SIG-M5 (cell line): ENCODE measurements at places on chromosomes 2 and 18.

- no peak for DNase-seq
These were observed 65.7 kb downstream of the TRABD2A start for GRCh38 chr2:84815146-84815545.

DNA sequence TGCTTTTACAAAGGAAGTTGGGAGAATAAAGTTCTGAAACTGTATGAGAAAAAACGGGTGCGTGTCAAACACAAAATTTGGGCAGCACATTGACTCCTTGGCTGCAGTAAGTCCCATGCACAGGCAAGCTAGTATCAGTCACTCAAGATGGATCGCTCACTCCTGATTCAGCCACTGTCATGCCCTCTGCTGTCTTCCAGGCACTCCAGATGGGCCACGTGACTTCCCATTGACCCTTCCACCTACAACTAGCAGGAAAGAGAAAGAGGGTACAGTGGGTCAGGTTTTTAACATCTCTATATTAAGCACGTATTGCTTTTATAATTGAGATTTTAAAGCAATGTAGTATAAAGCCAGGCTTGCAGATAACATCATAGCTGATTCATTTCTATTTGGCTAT, 8.6 kb downstream of the ARHGEF33 start:
- DNase-seq: no peak

DNA sequence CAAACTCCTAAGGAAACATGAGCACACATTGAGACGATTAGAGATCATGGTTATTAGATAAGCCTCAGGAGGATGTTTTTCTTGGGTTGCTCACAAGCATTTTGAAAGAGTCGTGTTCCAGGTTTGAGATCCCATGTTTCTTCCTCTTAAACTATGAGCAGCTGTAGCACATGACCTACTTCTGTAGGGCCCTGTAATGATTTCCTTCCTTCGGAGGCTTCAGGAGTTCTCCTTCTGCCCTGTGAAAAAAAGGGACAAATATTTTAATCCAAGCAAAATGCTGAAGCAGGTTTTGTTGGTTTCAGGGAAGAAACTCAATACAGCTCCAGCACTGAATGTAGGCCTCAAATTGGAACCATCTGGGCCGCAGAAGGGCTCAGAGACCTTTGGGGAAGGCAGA, 82.6 kb downstream of the POU3F3 start:
- DNase-seq: no peak

GRCh38 chr2:188117706-188118105, 174.0 kb upstream of the GULP1 start:
- DNase-seq: no peak

DNA sequence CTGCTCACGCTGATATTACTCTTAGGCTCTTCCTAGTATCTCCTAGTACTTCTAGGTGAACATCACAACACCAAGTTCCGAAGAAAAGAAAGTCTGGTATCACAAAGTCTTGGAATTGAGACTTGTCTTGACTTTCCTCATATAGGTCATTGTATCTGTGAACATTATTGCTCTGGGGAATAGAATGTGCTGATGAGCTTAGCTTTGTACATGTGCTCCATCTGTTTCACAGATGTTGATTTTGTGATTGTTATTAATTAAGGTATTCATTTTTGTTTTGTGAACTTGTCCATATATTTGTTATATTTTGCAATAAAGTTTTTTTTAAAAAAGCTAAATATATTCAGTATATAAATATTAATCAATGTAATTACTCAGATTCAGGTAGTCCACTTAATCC, 111.7 kb downstream of the BABAM2 start:
- no peak for DNase-seq

- DNase-seq: no peak
These were observed 71.8 kb downstream of the TGOLN2 start for GRCh38 chr2:85255813-85256594.

DNA sequence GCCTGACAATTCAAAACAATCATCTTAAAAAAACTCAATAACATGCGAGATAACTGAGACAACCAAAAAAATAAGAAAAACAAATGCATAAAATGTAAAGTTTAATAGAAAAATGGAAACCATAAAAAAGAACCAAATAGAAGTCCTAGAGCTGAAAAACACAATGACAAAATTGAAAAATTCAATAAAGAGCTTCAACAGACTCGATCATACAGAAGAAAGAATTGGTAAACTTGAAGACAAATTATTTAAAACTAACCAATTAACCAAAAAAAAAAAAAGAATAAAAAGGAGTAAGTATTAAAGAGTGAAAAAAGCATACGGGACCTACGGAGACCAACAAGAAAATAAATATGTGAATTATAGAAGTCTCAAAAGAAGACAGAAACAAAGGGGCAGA, 37.7 kb downstream of the GPC1 start:
- DNase-seq: no peak

- no peak for DNase-seq
These were observed 654.9 kb upstream of the SYT4 start for GRCh38 chr18:43932140-43932539.

DNA sequence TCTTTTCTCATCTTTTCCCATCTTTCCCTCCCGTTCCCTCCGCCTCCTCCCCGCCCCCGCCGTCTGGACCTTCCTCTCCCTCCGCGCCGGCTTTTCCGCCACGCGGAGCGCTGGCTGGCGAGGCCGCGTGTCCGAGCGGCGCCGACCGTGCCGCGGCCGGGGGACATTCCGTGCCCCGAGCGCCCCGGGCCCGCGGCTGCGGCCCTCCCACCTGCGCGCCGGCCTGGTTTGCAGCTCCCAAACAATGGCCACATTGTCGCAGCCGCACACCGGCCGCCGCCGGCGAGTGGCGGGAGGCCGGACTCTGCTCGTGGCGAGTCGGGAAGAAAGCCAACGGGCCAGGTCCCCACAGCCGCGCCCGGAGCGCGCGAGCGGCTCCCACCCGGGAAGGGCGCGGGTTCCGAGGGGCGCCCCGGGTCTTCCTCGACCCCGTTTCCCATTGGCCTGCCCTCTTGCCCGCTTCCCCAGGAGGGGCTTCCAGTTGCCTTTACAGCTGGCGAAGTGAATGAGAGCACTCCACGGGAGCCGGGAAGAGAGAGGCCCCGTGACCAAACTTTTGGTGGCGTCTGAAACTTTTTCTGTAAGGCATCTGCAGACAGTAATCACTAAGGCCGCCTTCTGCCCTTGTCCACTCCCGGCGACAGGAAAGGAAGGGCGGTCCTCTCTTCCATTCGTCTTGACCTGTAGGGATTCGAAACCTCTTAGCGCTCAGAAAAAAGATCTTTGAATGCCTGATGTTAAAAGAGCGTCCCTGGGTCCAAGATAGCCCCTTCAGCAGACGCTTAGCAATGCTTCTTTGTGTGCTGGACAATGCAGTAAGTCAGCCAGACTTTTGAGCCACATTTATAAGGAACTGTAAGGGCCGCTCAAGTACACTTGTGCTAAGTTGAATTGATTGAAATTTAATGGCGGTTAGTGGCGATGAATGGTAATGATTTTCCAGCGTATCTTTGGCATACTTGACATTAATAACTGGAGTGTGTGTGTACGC, 6.2 kb downstream of the GLI2 start:
- DNase-seq: no peak

GRCh38 chr2:166900700-166901099, 12.4 kb downstream of the XIRP2 start:
- DNase-seq: no peak

GRCh38 chr2:150617351-150617978, 130.0 kb upstream of the RND3 start:
- DNase-seq: no peak

GRCh38 chr18:12113999-12114646, 20.5 kb downstream of the ANKRD62 start:
- DNase-seq: no peak

DNA sequence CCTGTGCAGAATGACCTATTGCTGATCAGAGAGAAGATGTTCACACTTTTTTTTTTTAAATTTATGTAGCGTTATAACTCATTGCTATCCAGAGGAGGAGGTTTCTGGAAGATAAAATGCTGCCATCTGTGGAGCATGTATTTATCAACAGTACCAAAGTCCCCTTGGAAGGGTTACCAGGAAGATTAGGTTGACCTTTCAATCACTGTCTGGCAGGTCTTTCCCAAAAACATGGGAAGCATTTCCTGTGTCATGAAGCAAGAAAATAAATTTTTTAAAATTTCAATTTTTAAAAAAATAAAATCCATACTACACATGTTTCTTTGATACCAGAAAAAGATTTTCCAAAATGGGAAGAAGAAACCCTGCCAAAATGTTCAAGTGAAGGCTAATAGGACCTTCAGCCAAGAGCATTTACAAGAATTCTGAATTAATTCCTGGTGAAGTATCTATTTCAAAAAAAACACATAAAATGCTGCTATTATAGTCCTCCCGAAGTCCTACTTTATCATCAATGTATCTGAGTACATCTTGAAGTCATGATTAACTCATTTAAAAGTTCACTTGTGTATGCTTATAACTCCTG, 143.9 kb upstream of the RND3 start:
- DNase-seq: no peak

DNA sequence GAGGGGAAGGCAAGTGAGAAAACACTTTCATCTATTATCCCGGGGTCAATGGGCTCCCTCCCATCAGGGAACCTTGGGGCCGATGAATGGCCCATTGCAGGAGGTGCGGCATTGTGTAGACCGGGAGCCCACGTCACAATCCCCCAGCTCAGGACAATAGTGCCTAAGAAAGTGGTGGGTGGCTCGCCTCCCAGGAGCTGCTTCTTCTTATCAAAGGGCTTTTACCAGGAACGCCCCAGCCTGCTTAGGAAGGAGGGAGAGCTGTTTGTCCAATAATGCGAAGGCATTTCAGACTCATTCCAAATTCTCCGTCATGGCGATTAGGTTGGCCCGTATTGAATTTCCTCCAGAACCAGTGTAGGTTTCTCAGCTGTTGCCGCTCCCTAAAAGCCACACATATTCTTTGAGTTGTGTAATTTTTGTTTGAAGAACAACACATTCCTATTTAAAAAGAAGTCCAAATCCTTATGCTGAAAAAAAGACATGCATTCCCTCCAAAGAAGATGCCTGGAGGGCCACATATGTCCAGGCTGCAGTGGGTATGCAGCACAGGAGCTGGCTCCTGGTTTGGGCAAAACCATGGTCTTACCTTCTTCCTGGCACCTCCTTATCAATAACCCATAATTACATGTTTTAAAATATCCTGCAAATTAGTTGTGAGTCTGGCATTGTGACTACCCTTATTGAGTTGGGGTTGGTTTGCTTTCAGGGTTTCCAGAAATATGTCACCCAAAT, 264.7 kb downstream of the MYCN start:
- no peak for DNase-seq

DNA sequence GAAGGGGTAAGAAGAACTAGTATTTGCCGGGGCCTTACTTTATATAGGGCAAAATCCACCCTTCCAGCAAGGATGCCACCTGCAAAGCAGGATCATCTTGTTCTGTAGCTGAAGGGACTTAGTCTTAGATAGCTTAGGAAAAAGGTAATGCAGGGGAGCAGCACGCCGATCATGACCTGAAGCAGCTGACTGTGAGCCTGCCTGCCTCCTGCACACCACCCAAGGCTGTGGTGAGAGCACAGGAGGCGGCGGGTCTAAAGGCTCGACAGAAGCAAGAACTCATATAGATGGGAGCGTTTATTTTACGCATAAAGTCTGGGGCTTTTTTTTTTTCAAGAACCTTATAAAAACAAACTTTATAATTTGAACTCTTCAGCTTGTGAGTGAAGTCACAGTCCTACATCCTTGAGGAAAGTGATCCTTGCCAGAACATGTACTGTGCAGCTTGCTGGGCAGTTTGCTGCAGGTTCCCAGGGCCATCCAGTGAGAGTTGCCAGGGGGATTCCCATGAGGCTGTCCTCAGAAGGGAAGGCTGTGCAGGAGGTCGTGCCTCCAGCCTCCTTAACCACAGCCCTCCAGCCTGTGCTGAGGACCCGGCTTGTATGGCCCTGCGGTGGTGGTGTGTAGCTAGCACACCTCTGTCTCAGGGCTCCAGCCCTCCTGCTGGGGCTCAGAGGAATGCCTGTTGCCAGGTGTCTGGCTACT, 92.1 kb downstream of the RNF144A start:
- no peak for DNase-seq

- no peak for DNase-seq
These were observed 124.3 kb upstream of the DNAJC10 start for GRCh38 chr2:182591774-182592173.

DNA sequence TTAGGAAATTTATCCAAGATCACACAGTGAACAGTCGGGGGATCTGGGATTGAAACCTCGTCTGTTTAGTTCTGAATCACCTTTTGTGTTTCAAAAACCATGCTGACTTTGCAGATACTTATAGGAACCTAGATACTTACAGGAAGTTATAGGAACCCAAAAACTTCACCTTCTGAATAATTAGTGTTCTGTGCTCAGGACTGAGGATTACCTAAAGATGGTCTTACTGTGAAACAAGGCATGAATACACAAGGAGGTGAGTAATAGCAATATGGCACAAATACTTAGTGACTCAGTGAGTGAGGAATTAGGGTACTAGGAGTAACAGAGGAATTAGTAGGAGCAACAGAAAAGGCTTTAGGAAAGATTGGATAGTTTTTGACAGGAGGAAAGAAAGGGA, 145.5 kb downstream of the LRATD1 start:
- DNase-seq: no peak

GRCh38 chr2:62660582-62661262, 44.8 kb upstream of the EHBP1 start:
- DNase-seq: no peak

DNA sequence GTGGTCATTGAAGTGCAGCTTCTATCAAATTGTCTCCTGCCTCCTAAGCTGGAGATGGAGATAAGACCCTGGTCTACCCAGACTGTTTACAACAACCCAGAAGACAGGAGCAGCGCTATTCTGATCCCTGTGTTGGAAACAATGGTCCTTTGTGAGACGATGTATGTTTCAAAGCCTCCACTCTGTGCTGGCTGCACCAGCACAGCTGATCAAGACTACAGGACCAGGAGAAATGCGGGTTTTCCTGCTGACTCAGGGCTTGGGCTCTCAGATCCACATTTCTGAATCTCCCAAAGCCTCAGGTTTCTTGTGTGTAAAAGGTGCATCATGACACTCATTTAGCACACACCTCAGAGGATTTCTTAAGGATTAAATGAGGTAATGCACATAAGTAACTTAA, 92.0 kb downstream of the POU3F3 start:
- DNase-seq: no peak

GRCh38 chr2:147758821-147759220, 86.0 kb upstream of the ACVR2A start:
- DNase-seq: no peak

GRCh38 chr2:17591846-17592245, 51.4 kb downstream of the VSNL1 start:
- DNase-seq: no peak

DNA sequence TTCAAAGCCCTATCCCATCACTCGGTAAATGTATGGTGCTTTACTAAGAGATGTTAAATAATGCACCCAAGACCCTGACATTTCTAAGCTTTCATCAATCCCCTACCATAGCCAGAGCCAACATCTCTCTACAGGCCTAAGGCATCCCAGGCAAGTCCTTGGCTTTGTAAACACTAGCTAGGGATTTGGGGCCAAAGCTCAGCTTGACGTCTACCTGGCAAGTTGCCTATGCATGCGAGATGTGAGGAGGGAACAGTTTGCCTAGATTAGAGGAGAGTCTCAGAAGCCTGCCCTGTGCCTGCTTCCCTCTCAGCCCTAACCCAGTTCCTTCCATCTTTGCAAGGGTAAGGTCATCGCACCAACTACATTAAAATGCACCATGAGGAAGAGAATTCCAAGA, 221.5 kb upstream of the NCKAP5 start:
- no peak for DNase-seq

GRCh38 chr2:240254337-240255164, 114.1 kb upstream of the OTOS start:
- DNase-seq: no peak
